ENCODE measurements at places on chromosomes 3 and 15. TPM values are rescaled to one million over a fixed set of nuclear protein-coding genes. Genes with fewer than 3 reads are reported as not detected.

DNA sequence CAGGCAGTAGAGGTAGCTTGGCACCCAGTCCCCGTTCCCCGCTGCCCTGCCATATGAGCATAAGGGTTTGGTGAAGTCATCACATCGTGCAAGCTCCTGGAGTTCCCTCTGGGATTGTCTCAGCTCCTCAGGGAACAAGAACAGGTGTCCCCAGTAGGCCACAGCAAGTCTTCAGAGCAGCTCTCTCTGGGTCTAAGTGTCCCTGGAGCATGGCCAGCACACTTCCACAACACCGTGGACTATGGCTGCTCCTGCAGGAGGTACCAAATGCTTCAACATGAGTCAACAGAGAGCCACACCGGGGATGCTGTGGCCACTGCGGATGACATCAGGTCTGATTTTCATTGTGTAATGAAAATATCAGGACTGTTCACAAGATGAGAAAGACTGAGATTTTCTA, 23.1 kb downstream of the ABHD6 start:
- DNase-seq = no peak

- no peak for DNase-seq
Observed at GRCh38 chr3:152756807-152757206, 78.1 kb upstream of the P2RY1 start.

Gene MME
- total RNA-seq = 2.8 TPM

- DNase-seq = no peak
Observed at GRCh38 chr15:39936681-39937080, 2.8 kb downstream of the EIF2AK4 start.

Gene FILIP1L
- 97.0 TPM for total RNA-seq

Gene RPUSD3
- total RNA-seq = 55.2 TPM

DNA sequence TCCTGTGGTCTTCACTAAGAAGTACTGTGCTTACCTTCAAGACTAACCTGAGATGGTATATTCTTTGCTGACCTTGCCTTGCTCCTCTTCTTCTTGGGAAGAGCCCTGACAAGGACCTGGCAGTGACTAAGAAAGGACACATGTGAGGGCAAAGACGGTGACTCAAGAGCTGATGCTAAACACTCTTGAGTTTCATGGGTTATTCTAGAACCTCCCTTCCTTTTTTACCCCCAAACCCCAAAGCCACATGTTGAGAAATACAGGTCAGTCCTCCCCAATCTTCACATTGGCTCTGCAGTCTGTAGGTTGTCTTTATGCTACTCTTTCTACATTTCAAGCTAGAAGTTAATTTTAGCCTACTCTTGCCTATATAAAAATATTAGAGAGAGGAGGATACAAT, 200.6 kb downstream of the SEMA6D start:
- no peak for DNase-seq

Gene GOLGA6B
- not detected for total RNA-seq

All from right atrium auricular region (tissue), 2 donors.